ENCODE measurements at places on chromosomes 5 and 9. TPM values are rescaled to one million over a fixed set of nuclear protein-coding genes. Genes with fewer than 3 reads are reported as not detected.

The EIF4E1B gene
- total RNA-seq, result not detected

The PCDHA11 gene
- total RNA-seq, result 0.98 TPM

The IL33 gene
- total RNA-seq, result 22.5 TPM

The OSMR gene
- 49.8 TPM for total RNA-seq

The IL4 gene
- not detected for total RNA-seq

The TNIP1 gene
- 96.8 TPM for total RNA-seq

GRCh38 chr5:153765987-153766386 lies 272.7 kb downstream of the FAM114A2 start:
- no peak for DNase-seq
- no peaks in the 10 kb centered on the region for H3K4me1 ChIP-seq
- no peak overlapping the region for H3K4me3 ChIP-seq
- H3K27me3 ChIP-seq, result no peaks in the 10 kb centered on the region
- no peaks in the 10 kb centered on the region for H3K36me3 ChIP-seq

DNA sequence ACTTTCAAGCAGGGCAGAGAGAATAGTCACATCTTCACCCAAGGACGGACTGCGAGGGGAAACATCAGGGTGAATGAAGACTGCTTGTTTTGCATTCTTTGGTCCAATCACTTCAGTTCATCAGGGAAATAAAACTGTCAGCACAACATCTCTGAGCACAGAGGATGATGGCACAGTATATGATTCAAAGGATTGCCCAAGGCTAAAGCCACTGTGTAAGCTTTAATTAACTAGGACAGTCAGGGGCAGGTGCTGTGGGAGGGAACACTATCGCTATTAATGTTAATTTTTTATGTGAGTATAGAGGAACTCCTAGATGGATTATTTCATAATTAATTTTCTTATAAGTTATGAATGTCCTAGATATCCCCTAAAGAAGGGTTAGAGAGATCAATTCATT lies 112.1 kb downstream of the BASP1 start:
- H3K4me1 ChIP-seq, result no peaks in the 10 kb centered on the region
- H3K36me3 ChIP-seq, result no peaks in the 10 kb centered on the region
- no peak for DNase-seq
- no peak overlapping the region for H3K4me3 ChIP-seq
- H3K27ac ChIP-seq, result no peak overlapping the region
- H3K27me3 ChIP-seq, result no peaks in the 10 kb centered on the region

DNA sequence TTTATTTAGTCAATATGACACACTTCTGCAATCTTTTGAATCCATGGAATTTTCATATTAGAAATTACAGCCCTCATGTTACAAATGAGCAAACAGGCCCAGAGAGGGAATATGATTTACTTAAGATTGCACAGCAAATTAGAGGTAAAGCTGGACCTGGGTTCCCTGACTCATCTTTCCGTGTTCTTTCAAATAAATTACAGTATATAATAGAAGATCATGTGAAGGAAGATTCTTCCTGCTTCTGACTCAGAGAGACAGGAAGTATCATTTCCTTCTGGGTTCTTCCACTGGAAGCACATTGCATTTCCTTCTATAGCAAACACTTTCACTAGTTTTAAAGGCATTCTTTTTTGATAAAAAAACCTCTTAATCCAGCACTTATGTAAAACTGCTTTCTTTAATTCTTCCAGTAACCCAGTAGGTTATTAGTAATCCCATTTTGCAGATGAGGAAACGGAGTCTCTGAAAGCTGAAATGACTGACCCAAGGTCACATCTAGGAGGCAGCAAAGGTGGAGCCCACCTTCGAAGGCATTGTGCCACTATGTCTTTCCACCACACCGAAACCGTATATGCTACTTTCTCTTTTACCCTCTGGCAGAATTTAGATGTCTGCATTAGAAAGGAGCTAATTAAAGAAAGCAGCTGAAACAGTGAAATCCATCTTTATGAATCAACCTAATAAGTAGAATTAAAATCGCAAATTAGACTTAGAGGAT lies 566.7 kb upstream of the KLF4 start:
- H3K4me1 ChIP-seq, result peaks cover 37% of the 10 kb centered on the region
- no peak overlapping the region for H3K4me3 ChIP-seq
- H3K36me3 ChIP-seq, result no peaks in the 10 kb centered on the region
- no peaks in the 10 kb centered on the region for H3K27me3 ChIP-seq
- peak overlapping the region; percentile 40 for H3K27ac ChIP-seq

DNA sequence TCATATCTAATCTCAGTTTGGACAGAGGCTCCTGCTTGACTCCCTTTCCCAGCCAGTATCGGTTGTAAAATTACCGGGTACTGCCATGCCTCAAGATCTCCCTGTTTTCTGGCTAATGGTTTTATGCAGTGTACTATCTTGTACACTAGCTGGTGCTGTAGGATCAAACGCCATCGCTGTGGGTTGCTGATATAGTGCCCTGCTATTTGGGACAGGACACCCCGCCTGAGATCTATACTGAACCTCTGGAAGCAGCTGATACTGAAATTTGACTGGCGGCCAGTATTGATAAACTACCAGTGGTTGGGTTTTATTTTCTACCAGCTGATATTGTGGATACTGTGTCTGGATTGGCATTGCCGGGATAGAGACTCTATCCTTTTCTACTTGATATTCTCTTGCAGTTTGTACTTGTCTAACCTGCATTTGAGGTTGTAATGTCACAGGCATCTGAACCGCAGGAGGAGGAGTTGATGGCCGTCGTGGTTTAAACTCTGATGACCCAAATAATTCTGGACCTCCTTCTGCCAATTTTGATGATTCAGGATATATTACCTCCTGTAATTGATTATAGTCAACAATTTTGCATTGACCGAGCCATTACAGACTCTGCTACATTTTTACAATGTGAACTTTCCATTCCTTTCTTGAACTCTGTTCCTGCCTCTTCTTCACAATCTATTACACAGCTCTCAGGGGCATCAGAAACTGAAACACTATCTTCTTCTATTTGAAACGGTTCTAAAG lies 112.5 kb upstream of the LARP1 start:
- H3K27me3 ChIP-seq, result peaks cover 3% of the 10 kb centered on the region
- H3K27ac ChIP-seq, result no peak overlapping the region
- DNase-seq, result no peak
- peaks cover 12% of the 10 kb centered on the region for H3K4me1 ChIP-seq

DNA sequence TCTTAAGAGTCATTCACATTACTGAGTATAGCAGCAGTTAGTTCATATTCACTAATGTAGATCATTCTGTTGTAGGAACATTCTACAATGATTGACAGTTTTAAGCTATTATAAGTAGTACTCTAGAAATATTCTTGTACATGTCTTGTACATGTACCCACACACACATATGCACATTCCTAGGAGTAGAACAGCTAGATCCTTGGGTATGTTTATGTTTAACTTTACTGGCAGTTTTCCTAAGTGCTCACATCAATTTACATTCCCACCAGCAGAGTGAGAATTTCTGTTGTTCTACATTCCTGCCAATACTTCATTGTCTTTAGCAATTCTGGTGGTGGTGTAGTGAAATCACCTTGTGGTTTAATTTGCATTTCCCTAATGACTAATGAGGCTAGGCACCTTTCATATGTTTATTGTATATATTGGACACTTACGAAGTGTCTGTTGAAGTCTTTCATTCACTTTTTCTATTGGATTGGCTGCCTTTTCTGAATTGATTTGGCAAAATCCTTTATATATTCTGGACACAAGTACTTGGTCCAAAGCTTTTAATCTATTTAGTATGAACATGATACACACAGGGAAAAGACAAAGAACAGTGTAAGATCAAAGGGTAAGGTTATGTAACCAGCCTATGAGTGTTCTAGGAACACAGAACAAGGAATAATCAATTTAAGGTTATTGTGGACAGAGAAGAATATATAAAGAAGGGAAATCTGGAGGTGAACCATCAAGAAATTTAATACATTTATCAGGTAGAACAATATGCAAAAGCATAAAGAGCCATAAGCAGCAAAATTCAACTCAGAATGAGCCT lies 95.6 kb downstream of the MLLT3 start:
- H3K4me3 ChIP-seq, result no peak overlapping the region
- H3K4me1 ChIP-seq, result no peaks in the 10 kb centered on the region
- DNase-seq, result no peak
- no peak overlapping the region for H3K27ac ChIP-seq
- H3K27me3 ChIP-seq, result no peaks in the 10 kb centered on the region
- H3K36me3 ChIP-seq, result no peaks in the 10 kb centered on the region

- H3K27ac ChIP-seq, result no peak overlapping the region
- H3K36me3 ChIP-seq, result no peaks in the 10 kb centered on the region
- H3K4me1 ChIP-seq, result no peaks in the 10 kb centered on the region
Observed at GRCh38 chr5:160260881-160261815, 31.8 kb downstream of the FABP6 start.

DNA sequence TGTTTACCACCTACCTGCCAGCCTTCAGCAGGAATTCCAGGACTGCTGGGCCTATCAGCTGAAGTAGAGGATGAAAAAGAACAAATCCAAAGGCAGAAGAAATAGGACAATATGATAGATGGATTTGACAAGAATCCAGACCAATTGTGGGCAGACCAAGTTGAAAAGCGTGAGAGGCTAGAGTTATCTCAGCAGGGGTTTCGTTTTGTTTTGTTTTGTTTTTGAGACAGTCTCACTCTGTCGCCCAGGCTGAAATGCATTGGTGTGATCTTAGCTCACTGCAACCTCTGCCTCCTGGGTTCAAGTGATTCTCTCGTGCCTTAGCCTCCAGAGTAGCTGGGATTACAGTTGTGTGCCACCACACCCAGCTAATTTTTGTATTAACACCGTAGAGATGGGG lies 113.2 kb downstream of the PALM2AKAP2 start:
- no peak overlapping the region for H3K4me3 ChIP-seq
- DNase-seq, result no peak
- H3K27me3 ChIP-seq, result no peaks in the 10 kb centered on the region
- H3K36me3 ChIP-seq, result no peaks in the 10 kb centered on the region
- H3K4me1 ChIP-seq, result peaks cover 9% of the 10 kb centered on the region
- H3K27ac ChIP-seq, result no peak overlapping the region

GRCh38 chr5:137055271-137055872 lies 443.8 kb downstream of the SPOCK1 start:
- H3K4me1 ChIP-seq, result no peaks in the 10 kb centered on the region
- no peaks in the 10 kb centered on the region for H3K36me3 ChIP-seq
- H3K4me3 ChIP-seq, result no peak overlapping the region
- DNase-seq, result no peak
- no peaks in the 10 kb centered on the region for H3K27me3 ChIP-seq

Measured in tibial nerve (tissue), 4 donors.